ENCODE measurements at places on chromosomes 3 and 15.

GRCh38 chr3:187521546-187521945 is 148.6 kb downstream of the SST start:
- DNase-seq = no peak

DNA sequence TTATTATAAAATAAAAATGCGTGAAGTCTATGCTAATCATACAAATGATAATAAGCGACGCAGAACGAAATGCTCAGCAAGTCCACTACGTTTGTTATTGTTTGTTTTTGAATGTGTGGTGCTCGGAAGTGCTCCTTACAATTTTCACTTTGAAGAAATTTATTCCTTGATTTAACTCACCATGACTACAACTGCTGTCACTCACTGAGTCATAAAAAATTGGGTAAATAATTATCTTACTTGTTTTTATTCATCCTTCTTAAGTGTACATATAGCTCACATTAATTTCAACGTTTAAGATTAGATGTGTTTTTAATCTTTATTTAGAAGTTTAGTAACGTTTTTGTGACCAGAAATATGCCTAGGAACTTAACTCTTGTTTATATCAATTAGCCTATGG is 66.7 kb upstream of the NANOGP8 start:
- DNase-seq = no peak

- DNase-seq = no peak
These were observed 48.2 kb downstream of the C3orf85 start for GRCh38 chr3:109184726-109185125.

DNA sequence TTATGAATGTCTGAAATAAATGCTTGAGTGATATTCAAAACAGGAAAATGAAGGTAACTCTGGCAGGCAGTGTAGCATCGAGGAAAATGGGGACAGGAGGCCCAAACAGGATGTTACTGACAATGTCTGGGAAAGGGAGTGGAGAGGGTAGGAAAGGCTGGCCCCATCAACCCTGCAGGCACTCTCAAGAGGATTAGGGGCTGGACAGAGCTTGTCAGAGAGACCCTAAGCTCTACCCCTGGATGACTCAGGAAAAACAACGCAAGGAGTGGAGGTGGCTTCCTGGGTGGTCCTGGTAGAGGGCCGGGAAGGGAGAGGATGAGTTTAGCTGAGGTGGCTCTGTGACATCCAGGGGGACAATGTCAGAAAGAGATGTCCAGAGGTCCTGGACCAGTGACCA is 106.0 kb downstream of the RYK start:
- DNase-seq = no peak

- no peak for DNase-seq
These were observed 55.0 kb downstream of the FLNB start for GRCh38 chr3:58063022-58063815.

DNA sequence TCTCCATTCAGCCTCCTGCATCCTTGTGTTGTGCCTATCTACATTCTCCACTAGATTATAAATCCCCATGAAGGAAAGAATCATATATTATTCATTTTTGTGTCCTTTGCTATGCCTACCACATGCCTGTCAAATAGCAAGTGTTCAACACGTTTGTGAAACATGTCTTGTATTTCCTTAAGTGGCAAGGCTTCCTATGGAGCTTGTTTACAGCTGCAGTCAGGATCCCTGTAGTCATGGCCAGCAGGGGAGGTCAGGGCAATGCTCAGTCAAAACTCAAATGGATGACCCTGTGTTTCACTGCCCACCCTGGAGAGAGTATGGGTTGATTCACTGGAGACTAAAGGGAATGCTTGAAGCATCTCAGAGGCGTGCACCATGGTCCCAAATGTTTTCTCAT is 191.7 kb upstream of the ATP11B start:
- DNase-seq = no peak

GRCh38 chr3:156859578-156859977 is 33.4 kb downstream of the LEKR1 start:
- DNase-seq = no peak

- DNase-seq = no peak
These were observed 143.4 kb downstream of the WNT5A start for GRCh38 chr3:55343486-55344357.

Measured in NCI-H446 treated with DMSO at 0.1 percent for 48 hours (cell line).